ENCODE measurements at places on chromosomes 4 and X.

- DNase-seq, result no peak
Measured at GRCh38 chr4:165539801-165540200, 161.0 kb downstream of the CPE start.

DNA sequence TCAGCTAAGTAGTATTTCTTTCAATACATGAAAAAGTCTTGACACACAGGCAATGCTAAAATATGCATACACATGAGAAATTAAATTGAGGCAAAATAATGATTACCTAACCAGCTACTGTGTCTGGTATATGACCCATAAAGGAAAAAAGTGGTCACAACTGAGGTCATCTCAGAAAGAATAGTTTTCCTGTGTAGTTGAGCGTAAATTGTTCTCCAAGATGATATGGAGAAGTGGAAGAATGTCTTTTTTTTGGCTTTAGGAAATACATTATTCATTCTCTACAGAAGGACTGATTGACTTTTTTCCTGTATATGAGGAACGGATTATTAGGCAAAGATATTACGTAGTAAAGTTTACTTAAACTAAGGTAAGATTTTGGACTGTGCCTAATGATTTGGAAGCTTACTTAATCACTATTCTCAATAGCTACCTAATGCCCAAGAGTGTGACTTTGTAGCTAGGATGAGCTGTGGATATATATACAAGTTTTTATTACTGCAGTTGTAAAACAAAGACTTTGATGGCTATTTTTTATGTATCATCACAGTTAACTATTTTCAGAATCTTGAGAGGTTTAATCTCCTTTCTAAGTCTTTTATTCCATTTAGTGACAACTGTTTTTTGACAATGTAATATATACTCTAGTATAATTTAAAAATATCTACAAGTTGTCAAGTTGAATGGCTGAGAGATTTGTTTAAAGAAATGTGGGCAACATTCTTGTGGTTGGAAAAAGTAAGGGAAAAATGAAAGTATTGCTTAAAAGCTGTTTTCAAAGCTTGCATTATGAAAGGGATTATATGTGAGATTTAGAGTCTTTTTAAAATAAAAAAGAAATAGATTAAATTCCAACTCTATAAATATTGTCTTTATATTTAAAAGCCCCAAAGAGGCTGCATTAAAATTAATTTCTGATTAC is 100.2 kb downstream of the PDLIM5 start:
- no peak for DNase-seq

DNA sequence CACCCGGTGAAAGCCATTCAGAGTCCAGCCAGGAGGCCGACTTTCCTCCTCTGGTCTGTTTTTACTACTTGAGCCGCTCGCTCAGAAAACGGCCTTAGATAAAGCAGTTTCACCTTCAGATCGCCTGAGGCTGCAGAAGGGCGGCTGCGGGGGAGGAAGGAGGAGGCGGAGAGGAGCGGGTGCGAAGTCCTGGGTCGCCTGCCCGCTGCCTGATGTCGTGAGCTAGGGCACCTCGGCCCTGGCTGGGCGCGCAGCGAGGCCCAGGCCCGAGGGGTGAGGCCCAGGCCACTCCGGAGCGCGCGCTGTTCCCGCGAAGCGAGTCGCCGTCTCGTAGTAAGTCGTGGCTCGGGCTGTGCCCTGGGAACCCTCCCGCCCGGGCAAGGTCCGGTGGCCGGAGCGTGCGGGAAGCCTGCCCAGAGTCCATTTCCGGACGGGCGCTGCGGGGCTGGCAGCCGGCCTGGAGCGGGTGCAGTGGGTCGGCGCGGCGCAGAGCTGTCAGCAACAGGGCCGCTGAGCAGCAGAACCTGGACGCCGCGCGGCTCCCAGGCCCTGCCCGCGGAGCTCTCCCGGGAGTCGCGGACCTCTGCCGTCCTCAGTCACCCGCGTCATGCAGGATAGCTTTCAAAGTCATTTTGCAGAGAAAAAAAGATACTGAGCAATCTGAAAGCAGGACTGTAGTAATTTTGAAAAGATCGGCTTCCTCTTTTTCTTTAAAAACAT is 18.6 kb downstream of the TRIM2 start:
- no peak for DNase-seq

DNA sequence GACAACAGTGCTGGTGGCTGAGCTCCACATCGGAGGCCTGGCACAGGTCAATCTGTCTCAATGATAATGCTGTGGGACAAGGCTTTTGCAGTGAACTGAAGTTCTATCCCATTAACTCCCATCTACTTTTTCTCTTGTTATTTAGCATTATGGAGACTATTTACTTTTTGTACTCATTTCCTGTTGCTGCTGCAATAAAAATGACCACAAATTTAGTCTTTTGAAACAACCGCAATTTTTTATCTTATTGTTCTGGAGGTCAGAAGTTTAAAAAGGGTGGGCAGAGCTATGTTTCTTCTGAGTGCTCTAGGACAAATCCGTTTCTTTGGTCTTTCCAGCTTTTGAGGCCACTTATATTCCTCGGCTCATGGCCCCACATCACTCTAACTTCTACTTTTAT is 111.0 kb upstream of the PITX2 start:
- no peak for DNase-seq

DNA sequence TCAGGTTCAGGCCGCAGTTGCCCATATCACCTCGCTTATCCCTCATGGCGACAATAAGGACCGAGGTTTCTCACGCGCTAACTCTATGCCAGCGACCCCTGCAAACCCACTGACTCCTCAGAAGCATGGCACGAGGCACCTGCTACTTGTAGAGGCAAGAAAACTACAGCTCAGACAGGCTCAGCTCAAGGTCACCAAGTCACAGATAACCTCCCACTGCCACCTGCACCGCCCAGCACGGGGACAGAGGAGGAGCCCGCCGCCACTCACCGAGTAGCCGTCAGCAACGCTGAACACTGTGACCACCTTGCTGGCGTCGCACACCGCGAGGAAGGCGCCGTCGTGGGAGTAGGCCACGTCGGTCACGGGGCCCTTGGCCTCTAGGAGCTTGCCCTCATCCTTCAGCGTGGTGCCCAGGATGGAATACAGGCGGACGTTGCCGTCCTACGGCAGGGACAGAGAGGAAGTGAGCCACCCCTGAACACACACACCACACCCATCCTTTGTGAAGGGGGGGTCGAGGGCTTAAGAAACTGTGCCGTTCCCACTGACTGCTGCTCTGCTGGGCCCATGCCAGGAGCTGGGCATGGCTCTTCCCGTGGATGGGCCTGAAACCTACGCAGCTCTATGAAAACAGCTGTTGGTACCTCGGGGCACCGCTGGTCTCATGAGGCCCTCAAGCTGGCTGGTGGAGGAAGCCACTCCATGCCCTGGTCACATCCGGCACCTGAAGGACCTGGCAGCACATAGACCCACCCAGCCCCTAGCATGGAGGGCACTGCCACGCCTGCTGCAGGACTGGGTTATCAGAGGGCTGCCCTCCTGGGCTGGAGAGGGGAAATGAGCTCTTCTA is 38.9 kb downstream of the WDR1 start:
- no peak for DNase-seq

DNA sequence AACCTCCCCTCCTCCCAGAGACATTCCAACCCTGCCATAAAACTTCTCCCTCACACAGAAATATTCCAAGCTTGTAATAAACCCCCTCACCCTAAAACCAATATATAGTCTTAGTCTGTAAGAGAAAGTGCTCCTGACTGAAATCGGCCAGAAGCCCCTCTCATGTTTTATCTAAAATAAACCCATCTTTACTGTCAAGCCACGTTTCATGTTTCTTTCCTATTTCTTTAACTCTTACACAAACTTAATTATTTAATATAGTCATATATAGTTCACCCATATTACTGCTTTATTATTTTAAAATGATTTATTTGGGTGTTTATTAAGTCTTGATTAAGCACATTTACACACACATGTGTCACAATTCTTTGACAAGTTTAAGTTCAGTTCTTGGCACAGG is 191.3 kb upstream of the AADAT start:
- no peak for DNase-seq

DNA sequence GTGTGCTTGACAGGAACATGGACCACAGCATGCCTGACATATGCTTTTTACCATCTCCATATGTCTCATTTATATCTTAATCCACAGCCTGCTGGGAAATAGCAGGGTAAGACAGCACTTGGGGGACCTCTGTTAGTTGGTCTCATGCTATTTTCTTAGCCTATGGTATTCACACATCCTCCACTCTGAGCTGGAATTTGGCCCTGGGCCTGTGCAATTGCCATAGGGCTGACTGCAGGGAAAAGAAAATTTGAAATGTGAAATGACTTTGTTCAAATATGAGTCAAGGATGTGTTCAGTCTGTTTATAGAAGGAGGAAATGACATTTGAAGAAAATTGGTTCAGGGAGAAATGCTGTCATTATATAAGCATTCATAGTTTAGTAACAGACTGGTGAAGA is 9.6 kb upstream of the MAP7D3 start:
- no peak for DNase-seq

DNA sequence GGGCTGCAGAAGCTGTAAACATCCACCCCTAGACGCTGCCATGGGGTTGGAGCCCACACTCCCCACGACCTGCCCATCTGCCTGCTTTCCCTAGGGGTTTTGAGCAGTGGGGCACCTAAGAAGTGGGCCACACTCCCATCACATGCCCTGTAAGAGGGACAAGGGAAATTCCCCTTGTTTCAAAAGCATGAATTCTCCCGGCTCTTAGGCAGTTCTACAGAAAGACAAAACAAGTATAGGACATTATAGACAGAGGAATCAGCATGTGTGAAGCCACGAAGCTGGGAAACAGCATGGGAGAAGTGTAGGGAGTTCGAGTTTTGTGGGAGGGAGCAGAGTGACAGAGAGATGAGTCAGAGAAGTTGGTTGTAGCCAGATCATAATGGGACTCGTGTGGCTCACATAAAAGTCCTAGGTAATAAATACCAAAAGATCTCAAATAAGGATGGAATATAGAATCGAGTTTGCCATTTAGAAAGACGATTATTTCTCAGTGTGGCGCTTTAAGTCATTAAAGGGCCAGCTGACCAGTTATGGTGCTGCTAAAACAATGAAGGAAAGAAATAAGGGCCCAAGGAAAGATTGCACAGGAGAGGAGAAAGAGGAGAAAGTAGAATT is 23.9 kb downstream of the APOO start:
- no peak for DNase-seq

DNA sequence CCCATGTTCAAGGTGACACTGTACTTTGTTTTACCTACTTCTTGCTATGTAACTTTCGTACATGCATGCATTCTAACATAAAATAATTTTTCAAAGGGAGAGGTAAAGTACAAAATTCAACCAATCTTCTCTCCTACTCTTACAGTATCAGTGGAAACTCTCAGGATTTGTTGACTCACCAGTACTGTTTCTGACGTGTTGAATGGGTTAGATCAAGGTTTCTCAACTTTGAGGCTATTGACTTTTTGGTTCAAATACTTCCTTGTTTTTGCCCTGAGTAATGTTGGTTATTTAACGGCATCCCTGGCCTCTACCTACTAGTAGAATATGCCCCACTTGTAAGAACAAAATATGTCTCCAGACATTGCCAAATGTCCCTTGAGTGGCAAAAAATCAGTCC is 94.6 kb upstream of the SMAD1 start:
- no peak for DNase-seq

- DNase-seq, result no peak
Measured at GRCh38 chr4:128444544-128445302, 157.1 kb upstream of the PGRMC2 start.

- DNase-seq, result no peak
Measured at GRCh38 chr4:13092702-13093101, 391.4 kb downstream of the RAB28 start.

DNA sequence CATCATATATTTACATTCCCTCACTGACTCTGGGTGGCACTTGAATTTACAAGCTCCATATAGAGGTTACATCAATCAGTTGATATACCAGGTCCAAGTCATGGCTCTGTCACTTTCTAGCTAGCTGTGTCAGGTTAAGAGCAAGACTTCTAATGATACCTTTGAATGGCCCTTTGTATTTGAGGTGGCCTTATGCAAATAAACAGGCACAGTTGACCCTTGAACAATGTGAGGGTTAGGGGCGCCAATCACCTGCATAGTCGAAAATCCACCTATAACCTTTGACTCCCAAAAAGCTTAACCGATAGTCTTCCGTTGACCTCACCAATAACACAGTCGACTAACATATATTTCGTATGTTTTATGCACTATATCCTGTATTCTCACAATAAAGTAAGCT is 1.3 kb upstream of the PTTG2 start:
- no peak for DNase-seq

- no peak for DNase-seq
Measured at GRCh38 chr4:5770051-5770450, 59.0 kb downstream of the EVC start.

DNA sequence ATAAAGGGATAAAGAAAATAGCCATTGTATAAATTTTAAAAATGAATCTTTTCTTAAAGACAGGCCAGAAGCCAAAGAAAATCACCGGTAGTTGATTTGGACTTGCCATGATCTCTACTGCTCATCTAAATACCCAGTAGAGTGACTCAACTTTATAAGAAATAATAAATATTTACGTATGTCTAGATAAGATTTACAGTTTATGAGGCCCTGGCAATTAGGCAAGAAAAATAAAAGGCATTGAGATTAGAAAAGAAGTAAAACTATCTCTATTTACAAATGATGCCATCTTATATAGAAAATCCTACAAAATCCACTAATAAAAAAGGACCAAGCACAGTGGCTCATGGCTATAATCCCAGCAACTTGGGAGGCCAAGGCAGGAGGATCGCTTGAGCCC is 765.5 kb upstream of the HTR2C start:
- DNase-seq, result no peak

GRCh38 chr4:150600812-150601445 is 19.0 kb downstream of the MAB21L2 start:
- DNase-seq, result no peak

GRCh38 chr4:157128395-157128794 is 52.4 kb downstream of the GLRB start:
- DNase-seq, result no peak

DNA sequence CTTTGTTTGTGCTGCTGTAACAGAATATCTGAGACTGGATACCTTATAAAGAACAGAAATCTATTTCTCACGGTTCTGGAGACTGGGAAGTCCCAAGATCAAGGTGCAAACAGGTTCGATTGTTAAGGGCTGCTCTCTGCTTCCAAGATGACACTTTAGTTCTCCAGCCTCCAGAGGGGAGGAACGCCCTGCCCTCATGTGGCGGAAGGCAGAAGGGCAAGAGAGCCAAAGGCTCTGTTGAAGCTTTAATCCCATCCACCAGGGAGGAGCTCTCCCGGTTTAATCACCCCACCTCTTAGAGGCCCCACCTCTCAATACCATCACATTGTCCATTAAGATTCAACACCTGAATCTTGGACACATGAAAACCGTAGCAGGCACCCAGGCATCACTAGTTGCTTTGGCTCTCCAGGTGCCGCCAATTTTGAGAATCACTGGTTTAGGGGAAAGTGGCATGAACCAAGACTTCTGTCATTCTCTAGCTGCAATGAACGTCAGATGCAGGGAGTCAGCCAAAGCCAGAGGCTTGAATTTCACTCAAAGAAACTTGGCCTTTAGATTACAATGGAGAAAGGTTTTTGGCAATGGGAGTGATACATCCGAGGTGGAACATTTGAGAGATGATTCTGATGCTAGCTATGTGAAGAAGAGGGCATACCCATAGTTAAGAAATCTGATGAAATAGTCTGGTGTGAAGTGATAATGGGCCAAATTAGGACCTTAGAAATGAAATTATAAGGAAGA is 15.7 kb downstream of the FHL1 start:
- no peak for DNase-seq

- no peak for DNase-seq
Measured at GRCh38 chrX:111264385-111264784, 5.9 kb downstream of the CAPN6 start.

GRCh38 chr4:183747931-183748670 is 89.0 kb downstream of the TRAPPC11 start:
- no peak for DNase-seq

- DNase-seq, result no peak
Measured at GRCh38 chr4:67130411-67130810, 414.9 kb downstream of the CENPC start.
